ENCODE measurements at places on chromosomes 11 and 22.

- no peak for DNase-seq
These were observed 737.4 kb downstream of the BRD1 start for GRCh38 chr22:49090061-49090852.

DNA sequence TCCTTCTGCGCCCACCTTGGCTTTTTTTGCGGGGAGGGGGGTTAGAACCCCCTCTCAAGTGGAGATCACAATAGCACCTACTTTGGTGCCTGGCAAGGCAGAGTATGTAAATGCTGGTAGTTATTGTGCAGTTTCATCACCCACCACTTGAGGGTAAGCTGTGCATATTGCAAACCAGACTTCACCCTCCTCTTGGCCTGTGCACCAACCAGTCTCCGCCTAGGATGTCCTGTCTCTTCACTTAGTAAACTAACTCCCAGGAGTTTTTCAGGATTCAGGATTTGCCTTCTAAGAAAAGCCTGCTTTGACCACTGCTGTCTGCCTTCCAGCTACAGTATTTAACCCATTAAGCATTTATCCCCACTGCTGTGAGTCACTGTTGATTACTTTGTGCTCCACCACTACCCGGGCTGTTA, 2.0 kb upstream of the UBXN1 start:
- no peak for DNase-seq

- no peak for DNase-seq
These were observed 43.2 kb downstream of the IGLL5 start for GRCh38 chr22:22930571-22931556.

DNA sequence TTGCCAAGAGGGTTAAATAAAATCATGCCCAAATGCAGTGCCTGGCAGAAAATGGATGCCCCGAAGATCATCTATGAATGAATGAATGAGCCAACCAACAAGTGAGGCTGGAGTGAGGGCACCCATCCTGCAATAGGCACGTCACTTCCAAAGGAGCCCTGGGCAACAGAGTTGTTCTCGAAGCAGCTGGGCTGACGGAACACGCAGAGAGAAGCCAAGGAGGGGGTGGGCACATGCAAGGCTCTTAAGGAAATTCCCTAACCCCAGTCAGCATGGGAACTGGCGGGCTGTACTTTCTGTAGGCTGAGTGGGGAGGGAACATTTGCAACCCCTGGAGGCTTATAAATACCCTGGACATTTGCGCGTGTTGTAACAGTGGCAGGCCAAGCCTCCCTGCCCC, 11.6 kb upstream of the CHADL start:
- DNase-seq = no peak

DNA sequence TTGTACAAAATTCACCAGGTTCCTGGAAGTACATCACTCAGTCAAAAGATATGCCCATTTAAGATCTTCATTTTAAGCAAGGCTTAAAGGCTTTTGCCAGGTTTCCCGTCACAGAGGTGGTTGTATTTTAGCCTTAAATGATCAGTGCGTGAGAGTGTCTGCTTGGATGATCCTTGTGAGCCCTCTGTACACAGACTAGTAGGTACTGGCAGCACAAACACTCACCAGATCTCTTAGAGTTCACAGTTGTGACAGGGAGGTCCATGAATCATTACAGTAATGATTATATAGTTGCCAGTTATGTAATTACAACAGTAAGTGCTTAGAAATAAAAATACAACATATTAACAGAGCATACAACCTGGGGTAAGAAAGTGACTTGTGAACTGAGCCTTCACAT, 84.2 kb upstream of the SLC25A18 start:
- DNase-seq = no peak

- no peak for DNase-seq
These were observed 7.9 kb downstream of the CD82 start for GRCh38 chr11:44573333-44573732.

DNA sequence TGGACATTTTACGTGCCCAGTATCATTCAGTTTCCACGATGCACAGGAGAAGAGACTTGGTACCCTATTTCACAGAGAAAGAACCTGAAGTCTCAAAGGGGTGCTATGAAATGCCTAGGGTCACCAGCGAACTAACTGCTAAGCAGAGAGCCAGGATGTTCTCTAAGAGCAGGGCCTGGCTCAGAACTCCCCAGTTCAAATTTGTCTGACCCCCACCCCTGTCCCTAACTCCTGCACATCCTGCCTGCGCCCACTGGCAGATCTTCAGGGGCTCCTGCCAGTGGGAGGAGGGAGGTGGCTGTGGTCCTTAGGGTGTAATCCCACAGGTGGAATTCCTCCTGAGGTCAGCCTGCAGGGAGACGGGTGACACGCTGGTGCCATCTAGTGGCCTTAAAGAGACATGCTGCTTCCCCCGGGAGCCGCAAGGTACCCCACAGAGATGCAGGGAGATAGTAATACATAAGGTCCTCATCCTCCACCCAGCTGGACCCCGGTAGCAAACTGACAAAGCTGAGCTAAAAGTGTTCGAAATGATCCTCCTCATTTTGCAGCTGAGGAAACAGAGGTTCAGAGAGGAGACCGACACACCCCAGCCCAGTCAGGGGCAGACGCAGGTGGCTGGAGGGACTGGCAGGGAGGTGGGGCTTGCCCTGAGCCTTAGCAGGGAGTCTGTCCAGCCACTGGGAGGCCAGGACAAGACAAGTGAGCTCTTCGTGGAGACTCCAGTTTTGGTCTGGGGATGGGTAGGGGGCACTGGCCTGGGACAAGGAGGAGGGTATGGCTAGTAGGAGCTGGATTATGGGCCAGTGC, 34.1 kb downstream of the MB start:
- peak; percentile 25 for DNase-seq

DNA sequence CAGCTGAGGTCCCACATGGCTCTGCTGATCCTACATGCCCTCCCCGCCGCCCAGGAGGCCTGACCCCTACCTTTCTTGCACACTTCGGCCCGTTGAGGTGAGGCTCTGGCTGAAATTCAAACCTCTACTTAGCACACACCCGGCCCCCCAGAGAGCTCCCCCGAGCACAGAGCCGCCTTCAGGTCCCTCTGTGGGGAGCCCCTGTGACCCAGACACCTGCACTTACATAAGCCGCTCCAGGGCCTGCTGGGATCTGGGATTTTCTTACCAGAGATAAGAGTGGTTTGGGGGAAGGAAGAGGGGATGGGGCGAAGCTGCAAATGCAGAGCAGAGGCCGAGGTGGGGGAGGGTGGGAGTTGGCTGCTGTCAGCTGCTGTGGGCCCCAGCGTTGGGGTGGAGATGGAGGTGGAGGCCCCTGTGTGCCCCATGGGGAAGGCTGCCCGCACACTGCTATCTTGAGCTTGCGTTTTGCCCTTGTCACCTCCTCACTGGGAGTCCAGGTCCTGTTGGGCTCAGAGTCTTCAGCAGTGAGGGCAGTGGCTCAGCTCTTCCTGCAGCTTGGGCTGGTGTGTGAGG, 30.6 kb downstream of the CAPN1 start:
- DNase-seq = no peak

DNA sequence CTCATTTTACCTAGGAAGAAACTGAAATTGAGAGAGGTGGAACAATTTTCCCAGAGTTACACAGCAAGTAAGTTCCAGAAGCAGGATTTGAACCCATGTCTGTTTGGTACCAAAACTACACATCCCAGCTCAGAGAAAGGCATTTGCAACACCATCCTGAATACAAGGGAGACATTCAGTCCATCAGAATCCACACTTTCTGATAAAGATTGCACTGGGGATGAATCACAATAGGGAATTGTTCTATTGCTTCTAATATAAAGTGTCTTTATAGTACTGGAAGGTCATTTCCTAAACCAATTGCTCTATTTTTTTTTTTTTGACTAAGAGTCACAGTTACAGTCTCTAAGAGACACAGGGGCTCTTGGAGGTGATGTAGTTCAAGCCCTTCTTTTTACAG, 208.1 kb upstream of the CADM1 start:
- DNase-seq = no peak

- DNase-seq = no peak
These were observed 109.0 kb upstream of the NNMT start for GRCh38 chr11:114187173-114187572.

- no peak for DNase-seq
These were observed 306.1 kb upstream of the CCDC179 start for GRCh38 chr11:23166376-23166775.

Measured in bone marrow (tissue), 2 donors.